ENCODE measurements at places on chromosomes 16 and 17.

DNA sequence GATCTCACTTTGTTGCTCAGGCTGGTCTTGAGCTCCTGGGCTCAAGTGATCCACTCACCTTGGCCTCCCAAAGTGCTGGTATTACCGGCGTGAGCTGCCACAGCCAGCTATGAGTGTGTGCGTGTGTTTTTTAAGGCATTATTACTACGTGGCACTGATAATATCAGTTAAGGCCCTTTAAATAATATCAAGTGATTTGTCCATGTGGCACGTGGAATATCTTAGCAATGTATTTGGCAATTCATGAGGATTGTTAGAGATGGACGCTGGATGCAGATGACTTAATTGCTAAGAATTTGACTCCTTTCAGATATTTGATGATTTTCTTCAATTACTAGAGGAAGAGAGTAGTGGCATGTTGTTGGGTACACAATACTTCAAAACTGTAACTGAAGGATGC, 25.5 kb upstream of the PMP22 start:
- DNase-seq = no peak

- DNase-seq = no peak
These were observed 6.4 kb upstream of the CACNG4 start for GRCh38 chr17:66957951-66958579.

DNA sequence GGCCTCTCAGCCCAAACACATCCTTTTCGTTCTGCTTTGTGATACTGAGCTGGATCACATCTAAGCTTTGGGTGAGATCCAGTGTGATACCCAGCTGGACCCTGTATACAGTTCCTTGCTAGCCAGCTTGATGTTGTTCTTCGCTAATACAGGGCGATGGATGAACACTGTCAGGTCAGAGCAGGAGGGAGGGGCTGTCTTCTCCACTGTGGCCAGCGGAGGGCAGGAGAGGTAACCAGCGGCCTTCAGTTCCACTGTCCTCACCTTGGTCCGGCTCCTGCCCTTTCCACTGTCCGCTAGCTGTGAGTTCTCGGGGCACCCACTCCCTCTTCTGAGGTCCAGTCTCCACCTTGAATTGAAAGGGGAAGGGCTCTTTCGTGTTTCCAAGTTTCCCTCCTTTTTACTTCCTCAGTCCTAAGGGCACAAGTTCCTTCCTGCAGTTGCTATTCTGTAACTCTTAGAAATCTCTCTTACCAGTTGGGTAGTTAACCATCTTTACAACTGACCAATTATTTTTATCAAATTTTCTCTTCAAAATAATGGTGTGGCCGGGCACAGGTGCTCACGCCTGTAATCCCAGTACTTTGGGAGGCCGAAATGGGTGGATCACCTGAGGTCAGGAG, 3.0 kb upstream of the ZNF213 start:
- no peak for DNase-seq

- DNase-seq = no peak
These were observed 25.3 kb upstream of the ZNF469 start for GRCh38 chr16:88357317-88358022.

- DNase-seq = no peak
These were observed 22.2 kb upstream of the RAB11FIP4 start for GRCh38 chr17:31369266-31369665.

- no peak for DNase-seq
These were observed 22.6 kb upstream of the CBFA2T3 start for GRCh38 chr16:88999457-89000206.

DNA sequence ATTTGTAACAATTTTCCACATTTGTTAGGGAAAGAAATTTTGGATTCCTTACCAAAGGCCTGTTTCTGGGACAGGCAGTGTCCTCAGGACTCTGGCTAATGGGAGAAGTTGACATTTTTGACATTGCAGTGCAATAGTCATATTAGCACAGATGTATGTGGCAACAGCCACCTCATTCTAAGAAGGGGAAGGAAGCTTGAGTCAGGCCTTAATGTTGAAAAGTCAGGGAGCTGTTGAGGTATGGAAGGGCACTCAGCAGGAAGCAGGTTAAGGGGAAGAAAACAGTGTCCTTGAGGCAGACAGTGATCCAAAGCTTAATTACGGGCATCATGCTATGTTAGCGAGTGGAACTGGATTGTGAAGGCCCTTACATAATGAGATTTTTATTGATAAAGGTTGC, 20.9 kb downstream of the AKTIP start:
- no peak for DNase-seq

DNA sequence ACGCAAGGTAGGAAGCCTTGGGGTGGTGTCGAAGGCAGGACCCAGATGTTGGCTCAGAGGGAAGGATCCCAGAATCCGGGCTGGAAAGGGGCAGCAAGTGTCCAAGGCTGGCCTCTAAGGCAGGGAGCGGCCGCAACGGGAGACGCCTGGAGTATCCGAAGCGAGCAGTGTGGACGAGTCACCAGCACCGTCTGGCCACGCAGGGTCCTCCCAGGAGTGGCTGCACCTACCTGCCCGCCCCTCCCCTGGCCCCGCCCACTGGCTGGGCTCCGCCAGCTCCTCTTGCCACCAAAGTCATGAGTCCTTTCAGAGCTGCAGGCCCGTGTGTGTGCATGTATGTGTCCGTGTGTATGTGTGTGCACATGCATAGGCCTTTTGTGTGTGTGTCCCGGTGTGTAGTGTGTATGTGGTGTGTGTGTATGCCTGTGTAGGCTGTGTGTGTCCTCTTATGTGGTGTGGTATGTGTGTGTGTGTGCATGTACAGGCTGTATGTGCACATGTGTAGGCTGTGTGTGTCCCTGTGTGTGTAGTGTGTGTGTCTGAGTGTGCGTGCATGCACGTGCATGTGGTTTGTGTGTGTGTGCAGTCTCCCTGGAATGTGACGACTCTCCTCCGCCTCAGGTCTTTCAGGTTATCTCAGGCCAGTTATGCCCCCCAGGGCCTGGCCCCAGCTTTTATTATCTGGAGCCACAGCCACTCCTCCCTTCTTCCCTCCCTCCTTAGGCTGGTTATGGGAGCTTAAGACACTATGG, at the start of gene PRSS8:
Gene PRSS8 (minus strand): TSS at position 193 of the 752 bp plus-strand sequence. CDS start 229 bp downstream, outside the sequence.
- peak; percentile 42 for DNase-seq

DNA sequence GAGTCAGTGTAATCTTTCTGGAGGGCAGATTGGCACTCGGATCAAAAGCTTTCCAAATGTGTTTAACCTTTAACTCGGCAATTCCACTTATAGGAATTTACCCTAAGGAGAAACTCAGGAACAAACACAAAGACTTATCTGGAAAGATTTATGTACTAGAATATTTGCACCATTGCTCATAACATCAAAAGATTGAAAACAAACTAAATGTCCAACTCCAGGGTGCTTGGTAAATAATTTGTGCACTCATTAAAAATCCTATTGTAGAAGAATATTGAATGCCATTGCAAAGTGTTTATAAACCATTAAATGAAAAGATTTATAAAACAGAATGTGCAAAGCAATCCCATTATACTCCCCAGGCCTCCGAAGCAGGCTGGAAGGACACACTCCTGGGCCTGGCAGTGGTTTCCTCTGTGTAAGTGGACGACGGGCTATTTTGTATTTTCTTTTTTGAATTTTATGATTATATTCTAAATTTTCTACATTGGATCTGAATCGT, 18.7 kb upstream of the RBFOX3 start:
- no peak for DNase-seq

DNA sequence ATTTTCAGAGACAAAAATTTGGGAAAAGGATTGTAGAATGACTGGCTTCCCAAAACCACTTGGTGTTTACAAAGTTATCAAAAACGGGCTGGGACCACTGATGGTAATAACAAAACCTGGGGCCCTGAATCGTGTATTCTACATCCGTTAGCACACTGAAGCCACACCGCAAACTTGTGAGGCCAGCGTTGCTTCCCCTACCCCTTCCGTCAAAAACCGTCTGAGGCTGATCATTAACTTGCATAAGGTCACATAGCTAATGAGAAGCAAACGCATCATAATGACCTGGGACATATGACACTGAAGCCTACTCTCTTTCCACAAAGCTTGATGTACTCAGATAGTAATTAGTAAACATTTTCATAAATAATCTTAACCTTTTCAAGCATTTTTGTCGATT, 704.3 kb downstream of the MAF start:
- no peak for DNase-seq

GRCh38 chr16:68472581-68472980, 24.3 kb upstream of the SMPD3 start:
- no peak for DNase-seq

DNA sequence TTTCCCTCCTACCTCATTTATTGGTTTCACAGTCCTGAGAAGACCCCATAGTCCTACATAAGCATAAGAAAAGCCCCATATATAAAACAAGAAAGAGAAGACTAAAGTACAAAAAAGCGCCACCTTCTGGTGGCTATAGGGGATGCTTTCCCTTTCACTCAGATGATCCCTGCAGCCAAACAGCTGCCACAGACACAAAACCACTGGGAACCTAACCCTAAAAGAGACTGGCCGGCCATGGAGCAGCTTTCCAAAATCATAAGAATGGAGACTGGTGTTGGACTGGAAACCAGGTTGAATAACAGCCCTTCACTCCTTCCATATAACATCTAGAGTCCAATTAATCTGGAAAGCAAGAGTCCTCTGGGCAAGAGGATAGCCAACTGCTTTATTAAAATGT, 11.4 kb downstream of the DYNC1LI2 start:
- DNase-seq = peak; percentile 72

DNA sequence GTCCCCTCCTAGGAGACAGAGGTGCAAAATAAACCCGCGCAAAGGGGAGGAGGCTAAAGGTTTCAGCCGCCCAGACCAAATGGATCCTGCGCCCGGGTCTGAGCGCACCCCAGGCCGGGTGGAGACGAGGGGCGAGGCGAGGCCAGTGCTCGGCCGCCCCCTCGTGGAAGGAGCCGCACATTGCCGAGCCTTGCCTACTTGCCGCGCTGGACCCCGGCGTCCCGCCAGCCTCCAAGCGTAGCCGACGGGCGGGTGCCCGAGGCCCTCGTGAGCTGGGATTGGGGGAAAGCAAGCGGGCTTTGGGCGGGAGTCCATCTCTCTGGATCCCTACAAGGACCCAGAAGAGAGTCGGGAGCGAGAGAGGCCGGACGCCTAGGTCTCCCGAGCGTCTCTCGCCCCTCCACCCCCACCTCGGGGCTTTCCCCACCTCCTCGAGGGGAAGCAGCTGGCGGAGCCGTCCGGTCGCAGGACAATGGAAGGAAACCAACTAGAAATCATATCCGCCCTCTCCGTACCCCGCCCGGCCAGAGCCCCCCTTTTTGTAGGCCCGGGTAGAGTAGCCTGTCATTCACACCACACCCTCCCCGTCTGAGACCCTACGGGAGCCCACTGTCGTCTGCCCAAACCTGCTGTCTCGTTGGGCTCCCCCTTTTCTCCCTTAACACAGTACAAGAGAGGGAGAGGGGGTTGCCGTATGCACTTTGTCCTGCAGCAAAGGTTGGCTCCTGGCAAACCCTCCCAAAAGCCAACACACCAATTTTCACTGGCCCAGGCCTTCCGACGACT, 664 bp upstream of the BCL6B start:
- DNase-seq = peak; percentile 54

DNA sequence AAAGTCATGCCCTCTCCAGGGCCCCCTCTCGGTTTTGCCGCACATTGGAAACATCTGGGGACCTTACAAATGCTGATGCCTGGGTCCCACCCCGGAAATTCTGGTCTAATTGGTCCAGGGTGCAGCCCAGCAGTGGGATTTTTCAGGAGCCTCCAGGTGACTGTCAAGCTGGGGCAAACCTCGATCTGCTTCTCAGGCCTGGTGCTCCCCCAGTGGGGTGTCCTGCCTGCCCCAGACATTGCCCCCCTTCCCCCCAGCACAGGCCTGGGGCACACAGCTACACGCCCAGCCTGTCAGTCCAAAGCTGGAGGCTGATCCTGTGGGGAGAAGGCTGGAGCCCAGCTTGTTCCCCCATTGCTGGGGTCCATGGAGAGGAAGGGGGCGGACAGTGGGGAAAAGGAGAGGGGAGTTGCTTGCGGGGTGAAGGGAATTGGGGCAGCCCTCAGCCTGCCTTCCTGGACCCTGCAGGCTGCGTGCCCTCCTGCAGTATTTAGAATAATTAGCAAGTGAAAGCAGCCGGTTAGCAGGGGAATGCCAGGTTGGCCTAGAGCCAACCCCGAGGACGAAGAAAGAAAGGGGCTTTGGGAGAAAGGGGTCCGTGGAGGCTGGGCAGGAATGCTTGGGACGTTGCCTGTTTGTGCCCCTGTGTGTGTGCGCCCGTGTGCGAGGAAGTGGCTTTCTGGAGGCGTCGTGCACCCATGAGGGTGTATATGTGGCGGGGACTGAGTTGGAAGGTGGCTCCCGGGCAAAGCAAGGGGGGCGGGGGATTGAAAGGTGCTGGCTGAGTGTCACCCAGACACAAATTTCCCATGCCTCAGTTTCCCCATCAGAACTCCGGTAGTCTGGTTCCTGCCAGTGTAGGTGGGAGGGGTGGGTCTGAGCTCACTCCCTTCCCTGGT, 5.9 kb downstream of the FOXJ1 start:
- peak; percentile 81 for DNase-seq

- DNase-seq = no peak
These were observed 153.1 kb upstream of the NOG start for GRCh38 chr17:56440419-56440818.

GRCh38 chr16:62692685-62693084, 656.4 kb upstream of the CDH8 start:
- no peak for DNase-seq

DNA sequence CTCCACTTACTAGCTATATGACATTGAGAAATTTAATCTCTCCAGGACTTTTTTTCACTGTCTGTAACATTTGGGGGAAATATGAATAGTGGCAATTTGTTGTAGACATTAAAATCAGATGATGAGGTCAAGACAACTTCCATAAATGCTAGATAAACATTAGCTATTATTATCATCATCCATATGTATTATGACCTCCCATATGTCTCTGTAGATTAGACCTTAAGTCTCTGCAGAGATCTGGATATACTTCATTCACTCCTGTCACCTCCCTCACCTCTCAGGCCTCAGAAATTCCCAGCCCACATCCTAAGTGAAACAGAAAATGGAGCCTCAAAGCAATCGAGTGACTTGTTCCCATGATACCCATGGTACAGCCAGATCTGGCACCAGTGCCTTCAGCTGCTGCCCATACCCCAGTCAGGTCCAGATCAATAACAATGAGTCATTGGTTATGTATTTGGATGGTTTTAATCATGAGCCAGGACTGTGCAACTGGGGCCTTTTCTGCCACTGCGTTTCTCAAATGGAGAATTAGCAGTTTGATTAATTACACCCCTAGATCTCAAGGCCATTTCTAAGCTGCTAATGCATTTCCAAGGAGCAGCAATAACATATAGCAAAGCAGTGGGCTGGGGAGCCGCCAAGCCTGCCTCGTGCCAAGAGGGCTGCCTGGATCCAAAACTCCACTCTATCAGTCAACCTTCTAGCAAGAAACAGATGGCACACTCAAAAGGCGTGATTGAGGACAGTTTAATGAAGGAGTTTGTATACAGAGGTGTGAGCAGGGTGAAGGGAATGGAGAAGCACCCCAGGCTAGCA, 2.6 kb upstream of the FDXR start:
- DNase-seq = no peak
